RPMI7951 (cell line): ENCODE measurements at places on chromosomes 1 and 21. TPM values are rescaled to one million over a fixed set of nuclear protein-coding genes. Genes with fewer than 3 reads are reported as not detected.
A peak's percentile ranks its signal among the peaks of the same experiment; 100 is the strongest.

DNA sequence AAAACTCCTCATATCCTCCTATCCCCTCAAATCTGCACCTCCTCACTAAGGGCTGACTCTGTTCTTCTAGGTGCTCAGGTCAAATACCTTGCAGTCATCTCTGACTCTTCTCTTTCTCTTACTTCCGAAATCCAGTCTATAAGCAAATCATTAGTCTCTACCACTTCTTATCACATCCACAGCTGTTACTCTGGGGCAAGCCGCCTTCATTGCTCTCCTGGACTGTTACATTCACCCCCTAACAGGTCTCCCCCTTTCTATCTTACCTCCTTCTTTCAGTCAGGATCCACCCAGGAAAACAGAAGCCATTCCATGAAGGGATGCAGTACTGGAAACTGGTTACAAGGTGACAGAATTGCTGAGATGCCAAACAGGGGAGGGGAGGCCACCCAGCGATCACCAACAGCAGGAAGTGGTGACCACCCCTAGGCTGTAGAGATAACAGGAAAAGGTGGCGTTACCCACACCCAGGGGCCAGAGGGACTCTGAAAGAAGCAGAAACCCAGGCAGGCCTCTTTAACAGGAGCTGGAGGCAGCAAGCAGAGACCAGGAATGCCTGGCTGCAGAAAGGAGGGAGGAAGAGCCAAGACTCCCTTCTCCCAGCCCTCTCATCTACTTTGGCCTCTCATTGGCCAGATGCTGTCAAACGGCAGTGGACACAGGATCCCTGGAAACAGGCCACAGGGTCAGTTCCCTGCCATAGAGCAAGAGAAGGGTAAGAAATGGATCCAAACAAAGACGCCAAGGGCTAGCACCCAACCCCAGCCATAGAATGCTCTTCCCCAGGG, 55.5 kb upstream of the FOXO6 start:
- DNase-seq: no peak

DNA sequence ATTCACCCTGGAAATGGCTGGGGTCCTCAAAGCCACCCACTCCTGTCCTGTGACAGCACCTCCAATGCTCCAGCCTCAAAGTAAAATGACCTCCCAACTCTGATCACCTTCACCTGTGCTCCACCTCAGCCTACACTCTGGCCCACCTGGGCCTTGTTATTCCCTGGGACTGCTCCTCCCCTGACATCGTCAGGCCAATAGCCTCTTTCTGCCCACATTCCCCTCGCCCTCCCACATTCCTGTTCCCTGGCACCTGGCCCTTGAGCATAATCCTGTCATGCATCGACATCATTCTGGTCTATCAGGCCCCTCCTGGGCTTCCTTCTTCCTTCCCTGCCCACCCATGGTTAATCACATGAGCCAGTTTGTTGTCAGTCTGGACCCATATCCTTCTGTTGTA, 13.2 kb upstream of the BCAR3 start:
- DNase-seq: no peak

DNA sequence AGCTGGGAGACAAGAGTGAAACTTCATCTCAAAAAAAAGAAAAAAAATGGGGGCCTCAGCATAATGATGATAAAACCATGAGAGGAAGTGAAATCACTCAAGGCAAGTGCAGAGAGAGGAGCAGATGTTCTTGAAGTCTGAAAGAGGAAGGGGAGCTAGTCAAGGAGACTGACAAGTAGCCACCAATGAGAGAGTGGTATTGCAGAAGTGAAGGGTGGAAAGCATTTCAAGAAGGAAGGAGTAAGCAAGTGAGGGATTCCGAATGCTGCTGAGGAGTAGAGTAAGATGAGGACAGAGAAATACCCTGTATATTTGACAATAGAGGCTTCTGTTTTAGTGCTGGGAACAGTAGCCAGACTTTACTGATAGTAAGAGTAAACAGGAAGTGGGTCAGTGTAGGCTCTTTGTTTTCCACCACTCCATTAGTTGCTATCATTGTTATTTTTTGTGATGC, 2.9 kb downstream of the TATDN3 start:
- peak; percentile 12 for DNase-seq

- no peak for DNase-seq
Observed at GRCh38 chr1:199221371-199222150, 582.7 kb downstream of the PTPRC start.

- peak; percentile 42 for DNase-seq
Observed at GRCh38 chr1:78408192-78408591, 82.6 kb upstream of the PTGFR start.

GRCh38 chr1:168913711-168914463, 184.9 kb upstream of the DPT start:
- DNase-seq: no peak

CLDN19 gene
- not detected in 2 replicates for total RNA-seq

DCST2 gene
- total RNA-seq: not detected in 2 replicates

NSL1 gene
- total RNA-seq: 53.7 and 64.5 TPM in 2 replicates

LRIF1 gene
- total RNA-seq: 32.3 and 44.7 TPM in 2 replicates
